Neural crest cell (in vitro differentiated cells): ENCODE measurements at places on chromosomes 13 and 19. TPM values are rescaled to one million over a fixed set of nuclear protein-coding genes. Genes with fewer than 3 reads are reported as not detected.

DNA sequence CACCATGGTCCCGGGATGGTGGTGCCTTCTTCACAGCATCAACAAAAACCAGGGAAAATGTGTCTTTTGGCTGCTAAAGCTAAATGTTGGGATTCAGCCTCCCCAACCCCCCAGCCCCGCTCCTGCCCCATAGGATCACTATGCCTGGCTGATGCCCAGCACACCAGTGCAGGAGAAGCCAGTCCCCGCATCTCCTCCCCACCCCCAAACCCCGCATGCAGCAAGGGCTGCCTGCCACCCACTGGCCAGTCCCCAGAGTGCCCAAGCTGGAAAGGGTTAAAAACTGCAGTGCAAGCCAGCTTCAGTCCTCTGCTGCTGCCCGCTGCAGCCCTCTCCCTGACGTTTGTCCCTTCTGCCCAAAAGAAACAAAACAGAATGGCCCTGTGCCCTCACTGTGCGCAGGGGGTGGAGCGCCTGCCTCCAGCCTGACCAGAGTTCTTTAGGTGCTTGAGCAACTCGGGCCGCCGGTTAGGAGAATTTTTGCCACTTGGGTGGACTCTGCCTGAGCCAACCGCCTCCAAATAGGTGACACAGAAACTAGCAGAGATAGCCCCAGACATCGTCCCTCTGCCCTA is 3.7 kb downstream of the CALM3 start:
- peaks cover 9% of the 10 kb centered on the region for H3K36me3 ChIP-seq
- peaks cover 32% of the 10 kb centered on the region for H3K4me1 ChIP-seq
- H3K27me3 ChIP-seq = no peaks in the 10 kb centered on the region
- DNase-seq = no peak

DNA sequence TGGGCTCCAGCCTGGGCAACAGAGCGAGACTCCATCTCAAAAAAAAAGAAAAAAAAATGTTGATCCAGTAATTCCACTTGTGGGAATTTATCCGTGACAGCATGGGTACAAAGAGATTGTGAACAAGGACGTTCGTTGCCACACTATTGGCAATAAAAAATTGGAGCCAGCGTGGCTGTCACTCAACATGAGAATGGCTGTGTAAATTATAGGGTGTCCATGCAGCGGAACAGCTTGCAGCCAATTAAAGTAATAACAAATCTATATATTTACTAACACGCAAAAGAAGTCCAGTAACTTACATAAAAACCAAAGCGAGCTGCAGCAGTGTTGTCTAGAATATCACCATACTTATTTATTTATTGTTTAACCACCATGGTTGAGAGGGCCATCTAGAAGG is 19.3 kb downstream of the DPF1 start:
- DNase-seq = no peak
- H3K36me3 ChIP-seq = peaks cover 2% of the 10 kb centered on the region
- H3K27ac ChIP-seq = no peak overlapping the region
- H3K4me3 ChIP-seq = no peak overlapping the region
- H3K27me3 ChIP-seq = peaks cover 1% of the 10 kb centered on the region

Gene ZNF700
- 12.5 and 12.8 TPM in 2 replicates for total RNA-seq

Gene PSG1
- total RNA-seq = not detected in 2 replicates

GRCh38 chr13:35618565-35619083 is 142.1 kb upstream of the MAB21L1 start:
- no peaks in the 10 kb centered on the region for H3K27me3 ChIP-seq
- H3K27ac ChIP-seq = no peak overlapping the region
- DNase-seq = no peak
- no peak overlapping the region for H3K4me3 ChIP-seq
- H3K4me1 ChIP-seq = no peaks in the 10 kb centered on the region
- H3K36me3 ChIP-seq = no peaks in the 10 kb centered on the region

DNA sequence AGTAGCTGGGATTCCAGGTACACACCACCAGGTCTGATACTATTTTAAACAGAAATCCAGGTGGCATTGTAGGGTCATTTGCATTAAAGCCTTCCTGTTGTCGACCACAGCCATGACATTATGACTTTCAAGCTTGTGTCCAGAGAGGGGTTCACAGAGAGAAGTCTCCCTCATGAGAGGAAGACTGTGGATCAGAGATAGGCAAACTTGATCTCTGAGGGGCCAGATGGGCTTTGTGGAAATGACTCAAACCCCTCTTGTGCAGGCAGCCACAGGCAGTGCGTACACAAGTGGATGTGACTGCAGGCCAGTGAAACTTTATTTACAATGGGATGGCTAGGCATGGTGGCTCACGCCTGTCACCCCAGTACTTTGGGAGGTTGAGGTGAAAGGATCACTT is 27.8 kb upstream of the F2RL3 start:
- no peak for DNase-seq
- peak overlapping the region; percentile 54 for H3K27ac ChIP-seq
- H3K4me1 ChIP-seq = peaks cover 6% of the 10 kb centered on the region

GRCh38 chr19:36605101-36605876 is at the start of gene ZNF382:
ZNF382 (plus strand) TSS chr19:36605313; CDS start chr19:36609915, 4,602 bp downstream.
- peak within 1 kb of the TSS; percentile 90 for H3K4me3 ChIP-seq
- peak; percentile 72 for DNase-seq
- no peaks in the 10 kb centered on the region for H3K27me3 ChIP-seq
- peaks cover 26% of the 10 kb centered on the region for H3K36me3 ChIP-seq

Gene SHD
- 2.7 and 4.5 TPM in 2 replicates for total RNA-seq

Gene CBY2
- not detected in 2 replicates for total RNA-seq

GRCh38 chr13:110716247-110716515 is 2.7 kb downstream of the ING1 start:
- no peak for DNase-seq
- H3K36me3 ChIP-seq = peaks cover 6% of the 10 kb centered on the region
- H3K4me1 ChIP-seq = peaks cover 40% of the 10 kb centered on the region
- H3K27me3 ChIP-seq = peaks cover 10% of the 10 kb centered on the region
- H3K4me3 ChIP-seq = peak overlapping the region; percentile 100

DNA sequence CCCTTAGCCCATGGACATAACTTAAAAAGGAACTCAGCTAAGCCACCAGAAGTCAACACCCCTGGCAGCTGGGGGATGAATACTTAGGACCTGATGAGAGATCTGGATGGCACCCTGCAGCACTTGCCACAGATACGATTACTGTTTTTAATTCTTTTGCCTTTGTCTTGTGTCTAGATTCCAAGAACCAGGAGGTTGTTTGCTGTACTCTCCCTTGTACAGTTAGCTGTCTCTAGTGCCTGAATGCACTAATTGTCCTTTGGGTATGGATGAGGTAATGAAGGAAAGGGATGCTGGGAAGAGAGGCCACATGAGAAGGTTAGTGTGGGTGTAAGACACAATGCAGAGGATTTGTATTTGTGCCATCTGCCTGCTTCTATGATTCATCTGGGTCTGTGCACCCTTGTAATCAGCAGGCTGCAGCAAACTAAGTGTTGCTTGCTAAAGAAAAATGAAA is 385.8 kb downstream of the KCNRG start:
- H3K36me3 ChIP-seq = peaks cover 16% of the 10 kb centered on the region
- H3K4me1 ChIP-seq = peaks cover 14% of the 10 kb centered on the region
- peak overlapping the region; percentile 3 for H3K4me3 ChIP-seq
- H3K27ac ChIP-seq = peak overlapping the region; percentile 19

Gene SLC15A1
- total RNA-seq = not detected in 2 replicates

Gene METTL21C
- total RNA-seq = not detected in 2 replicates

- DNase-seq = peak; percentile 82
- no peaks in the 10 kb centered on the region for H3K27me3 ChIP-seq
- H3K4me3 ChIP-seq = peak within 1 kb of the TSS; percentile 97
- peak within 1 kb of the TSS; percentile 98 for H3K27ac ChIP-seq
Observed at GRCh38 chr19:20077791-20078463, at the start of gene ZNF90. ZNF90 (plus strand) TSS chr19:20078000; CDS start chr19:20078133, 133 bp downstream.

GRCh38 chr19:47813304-47813994 is 8.3 kb upstream of the CRX start:
- no peaks in the 10 kb centered on the region for H3K4me1 ChIP-seq
- no peaks in the 10 kb centered on the region for H3K36me3 ChIP-seq
- no peak overlapping the region for H3K27ac ChIP-seq
- peaks cover 2% of the 10 kb centered on the region for H3K27me3 ChIP-seq
- DNase-seq = peak; percentile 92

Gene RYR1
- 1.1 and 1.5 TPM in 2 replicates for total RNA-seq

- H3K36me3 ChIP-seq = no peaks in the 10 kb centered on the region
- no peaks in the 10 kb centered on the region for H3K27me3 ChIP-seq
- peaks cover 9% of the 10 kb centered on the region for H3K4me1 ChIP-seq
- H3K27ac ChIP-seq = no peak overlapping the region
- DNase-seq = no peak
Observed at GRCh38 chr13:51553531-51553930, 30.7 kb upstream of the WDFY2 start.

- H3K4me3 ChIP-seq = peak overlapping the region; percentile 19
- no peak overlapping the region for H3K27ac ChIP-seq
- H3K27me3 ChIP-seq = no peaks in the 10 kb centered on the region
- no peaks in the 10 kb centered on the region for H3K36me3 ChIP-seq
Observed at GRCh38 chr19:1113030-1113985, 9.5 kb downstream of the GPX4 start.

DNA sequence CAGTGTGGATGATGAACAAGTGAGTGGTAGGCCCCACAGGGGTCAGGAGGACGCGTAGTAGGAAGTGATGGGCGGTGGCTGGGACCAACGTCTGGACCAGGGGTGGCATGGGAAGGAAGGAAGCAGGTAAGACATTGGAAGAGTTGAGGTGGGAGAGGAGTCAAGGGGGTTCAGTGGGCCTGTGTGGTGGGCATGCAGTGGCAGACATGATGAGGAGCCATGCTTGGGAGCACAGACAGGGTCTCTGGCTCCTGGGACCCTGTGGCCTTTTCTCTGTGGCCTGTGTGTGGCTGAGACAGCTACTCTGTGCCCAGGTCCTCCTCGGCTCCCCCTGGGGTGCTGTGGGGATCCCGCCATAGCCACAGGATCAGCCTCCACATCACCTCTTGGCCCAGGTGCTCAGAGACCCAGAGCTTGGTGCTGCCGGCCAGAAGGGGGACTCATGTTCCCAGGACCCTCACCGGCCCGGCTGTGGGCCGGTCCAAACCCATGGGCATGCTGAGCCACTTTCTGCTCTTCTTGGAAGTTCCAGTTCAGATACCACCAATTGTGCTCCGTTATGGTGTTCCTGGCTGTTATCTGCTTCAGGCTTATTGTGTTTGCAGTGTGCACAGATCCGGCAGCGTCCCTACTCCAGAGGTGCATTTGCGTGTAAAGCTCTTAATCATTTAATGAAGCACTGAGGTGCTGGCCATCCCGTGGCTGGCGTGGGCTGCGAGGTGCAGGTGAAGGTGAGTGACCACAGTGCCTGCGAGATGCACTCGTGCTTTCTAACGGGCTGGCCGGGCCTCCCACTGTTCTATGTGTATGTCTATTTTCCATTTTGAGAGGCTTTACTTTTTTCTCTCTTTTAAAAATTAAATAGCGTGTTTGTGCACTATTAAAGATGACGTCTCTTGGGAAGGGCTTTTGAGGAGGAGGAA is 147.9 kb downstream of the TEX29 start:
- H3K4me3 ChIP-seq = no peak overlapping the region
- DNase-seq = no peak
- no peak overlapping the region for H3K27ac ChIP-seq
- no peaks in the 10 kb centered on the region for H3K4me1 ChIP-seq

GRCh38 chr19:11535792-11536595 is 2.7 kb upstream of the CNN1 start:
- H3K36me3 ChIP-seq = no peaks in the 10 kb centered on the region
- DNase-seq = peak; percentile 92
- H3K4me1 ChIP-seq = peaks cover 22% of the 10 kb centered on the region
- peak overlapping the region; percentile 87 for H3K27ac ChIP-seq
- H3K4me3 ChIP-seq = peak overlapping the region; percentile 76

DNA sequence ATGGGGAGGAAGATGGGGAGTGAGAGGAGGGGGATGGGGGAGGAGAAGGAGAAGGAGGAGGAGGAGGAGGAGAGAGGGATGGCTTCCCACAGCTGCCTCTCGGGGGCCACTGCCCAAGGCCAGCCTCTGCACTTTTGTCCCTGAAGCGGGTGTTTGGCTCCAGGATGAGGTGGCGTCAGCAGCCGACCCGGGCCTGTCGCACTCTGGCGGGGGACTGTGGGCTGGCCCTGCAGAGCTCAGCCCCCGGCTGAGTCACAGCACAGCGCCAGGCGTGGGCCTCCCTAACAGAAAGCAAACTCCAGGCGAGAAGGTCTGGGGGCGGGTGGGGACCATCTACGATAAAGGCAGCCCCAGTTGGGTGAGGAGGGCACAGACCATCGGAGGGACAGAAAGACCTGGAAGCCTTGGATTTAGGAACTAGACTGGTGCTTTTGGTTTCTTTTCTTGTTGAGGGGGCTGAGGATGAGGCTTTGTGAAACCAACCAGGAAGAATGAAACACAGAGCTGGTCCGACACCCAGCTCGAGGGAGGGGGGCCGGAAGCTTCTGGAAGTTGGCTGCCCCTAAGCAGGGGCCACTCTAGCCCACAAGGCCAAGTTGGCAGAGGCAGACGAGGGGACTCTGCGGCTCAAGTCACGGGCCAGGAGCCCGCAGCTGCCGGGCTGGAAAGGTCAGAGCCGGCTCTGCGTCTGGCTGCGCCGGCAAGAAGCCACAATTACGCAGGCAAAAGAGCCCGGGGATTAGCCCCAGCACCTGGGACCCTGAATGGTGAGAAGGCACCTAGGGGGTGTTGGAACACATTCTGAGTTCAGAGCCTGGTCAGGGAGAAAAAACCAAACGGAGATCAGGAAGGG is 18.2 kb downstream of the LSM4 start:
- peak overlapping the region; percentile 81 for H3K4me3 ChIP-seq
- peaks cover 2% of the 10 kb centered on the region for H3K36me3 ChIP-seq
- no peaks in the 10 kb centered on the region for H3K27me3 ChIP-seq
- H3K27ac ChIP-seq = peak overlapping the region; percentile 85
- peaks cover 24% of the 10 kb centered on the region for H3K4me1 ChIP-seq
- DNase-seq = peak; percentile 43

- H3K36me3 ChIP-seq = peaks cover 11% of the 10 kb centered on the region
- H3K27ac ChIP-seq = no peak overlapping the region
- DNase-seq = no peak
Observed at GRCh38 chr13:100796463-100796862, 121.9 kb upstream of the TMTC4 start.

Gene CD70
- total RNA-seq = 0.41 TPM in 1 of 2 replicates, not detected in the other

- H3K27me3 ChIP-seq = no peaks in the 10 kb centered on the region
- no peak overlapping the region for H3K4me3 ChIP-seq
- no peak for DNase-seq
- H3K4me1 ChIP-seq = peaks cover 10% of the 10 kb centered on the region
- no peaks in the 10 kb centered on the region for H3K36me3 ChIP-seq
- no peak overlapping the region for H3K27ac ChIP-seq
Observed at GRCh38 chr13:98890186-98890585, 87.7 kb downstream of the DOCK9 start.

- no peak overlapping the region for H3K4me3 ChIP-seq
- peak overlapping the region; percentile 8 for H3K27ac ChIP-seq
- no peaks in the 10 kb centered on the region for H3K27me3 ChIP-seq
- peaks cover 45% of the 10 kb centered on the region for H3K36me3 ChIP-seq
- no peak for DNase-seq
Observed at GRCh38 chr13:77048681-77049080, 21.7 kb upstream of the FBXL3 start.

GRCh38 chr13:38530492-38530891 is 156.4 kb upstream of the FREM2 start:
- no peaks in the 10 kb centered on the region for H3K4me1 ChIP-seq
- no peaks in the 10 kb centered on the region for H3K36me3 ChIP-seq
- no peak overlapping the region for H3K27ac ChIP-seq
- peaks cover 5% of the 10 kb centered on the region for H3K27me3 ChIP-seq
- H3K4me3 ChIP-seq = no peak overlapping the region
